ENCODE measurements at places on chromosomes 5 and 9.

GRCh38 chr5:173498286-173498685, 118.2 kb downstream of the BOD1 start:
- no peak for DNase-seq

DNA sequence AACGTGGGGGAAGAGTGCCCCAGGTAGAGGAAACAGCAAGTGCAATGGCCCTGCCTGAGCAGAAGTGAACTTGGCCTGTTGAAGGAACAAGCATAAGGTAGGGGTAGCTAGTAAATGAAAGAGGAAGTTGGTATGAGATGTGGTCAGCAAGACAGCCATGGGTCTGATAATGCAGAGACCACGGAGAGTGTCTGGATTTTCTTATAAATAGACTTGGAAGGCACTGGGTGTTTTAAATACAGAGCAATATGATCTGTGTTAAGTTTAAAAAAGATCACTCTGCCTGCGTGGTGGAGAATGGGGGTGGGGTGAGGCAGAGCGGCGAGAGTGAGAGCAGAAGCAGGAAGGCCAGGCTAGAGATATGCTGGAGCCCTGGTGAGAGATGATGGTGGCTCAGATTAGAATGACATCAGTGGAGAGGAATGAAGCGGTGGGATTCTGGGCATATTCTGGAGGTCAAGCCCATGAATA, 4.2 kb downstream of the ADAM19 start:
- no peak for DNase-seq

DNA sequence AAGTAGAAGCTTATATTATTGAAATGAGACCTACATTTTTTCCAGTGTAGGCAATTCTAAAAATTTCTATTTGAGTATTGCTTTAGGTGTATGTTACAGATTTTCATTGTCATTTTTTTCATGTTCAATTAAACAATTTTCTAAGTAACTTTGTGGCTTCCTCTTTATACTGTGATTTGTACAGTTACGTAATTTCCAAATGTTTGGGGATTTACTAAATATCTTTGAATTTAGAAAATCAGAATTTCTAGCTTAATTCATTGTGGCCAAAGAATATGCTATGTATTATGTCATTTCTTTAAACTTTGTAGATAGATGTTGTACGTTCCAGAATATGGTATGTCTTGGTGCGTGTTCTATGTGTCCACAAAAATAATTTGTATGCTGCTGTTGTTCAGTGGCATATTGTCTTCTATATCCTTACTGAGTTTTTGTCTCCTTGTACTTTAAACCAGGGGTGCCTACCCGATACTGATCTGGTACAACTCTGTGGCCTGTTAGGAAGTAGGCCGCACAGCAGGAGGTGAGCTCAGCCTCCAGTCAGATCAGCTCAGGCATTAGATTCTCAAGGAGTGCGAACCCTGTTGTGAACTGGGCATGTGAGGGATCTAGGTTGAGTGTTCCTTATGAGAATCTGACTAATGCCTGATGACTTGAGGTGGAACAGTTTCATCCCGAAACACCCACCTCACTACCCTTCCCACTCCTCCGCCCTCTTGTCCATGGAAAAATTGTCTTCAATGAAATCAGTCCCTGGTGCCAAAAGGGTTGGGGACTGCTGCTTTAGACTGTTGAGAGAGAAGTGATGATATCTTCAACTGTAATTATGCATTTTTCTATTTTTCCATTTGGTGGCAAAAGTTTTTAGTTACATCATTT, 63.5 kb downstream of the UBE2R2 start:
- DNase-seq: no peak

- DNase-seq: no peak
These were observed 316.1 kb downstream of the GADD45G start for GRCh38 chr9:89920951-89921350.

DNA sequence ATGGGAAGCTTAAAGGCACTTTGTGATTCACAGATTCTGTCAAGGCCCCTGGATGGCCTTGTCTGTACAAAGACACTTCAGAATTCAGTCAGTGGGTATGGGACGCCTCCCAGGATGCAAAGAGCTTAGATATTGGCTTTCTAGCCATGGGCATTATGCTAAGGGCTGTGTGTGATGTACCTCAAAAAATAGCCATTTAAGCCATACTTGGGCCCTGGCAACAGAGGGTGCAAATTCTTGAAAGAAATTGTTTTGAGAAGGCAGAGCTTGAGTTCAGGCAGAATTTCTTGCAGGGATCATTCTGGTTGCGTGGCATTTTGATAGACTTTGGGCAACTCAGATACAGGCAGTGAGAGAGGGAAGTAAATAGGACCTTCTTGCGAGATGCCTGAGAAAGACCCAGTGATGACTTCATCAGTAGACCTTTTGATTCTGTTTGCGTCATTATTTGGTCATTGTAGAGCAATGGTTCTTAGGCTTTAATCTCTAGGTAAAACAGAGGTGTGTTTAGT, 3.9 kb downstream of the CYFIP2 start:
- DNase-seq: no peak

GRCh38 chr5:68962757-68963484, 130.9 kb upstream of the SLC30A5 start:
- no peak for DNase-seq

GRCh38 chr5:91468651-91469422, 85.7 kb upstream of the ARRDC3 start:
- DNase-seq: no peak

DNA sequence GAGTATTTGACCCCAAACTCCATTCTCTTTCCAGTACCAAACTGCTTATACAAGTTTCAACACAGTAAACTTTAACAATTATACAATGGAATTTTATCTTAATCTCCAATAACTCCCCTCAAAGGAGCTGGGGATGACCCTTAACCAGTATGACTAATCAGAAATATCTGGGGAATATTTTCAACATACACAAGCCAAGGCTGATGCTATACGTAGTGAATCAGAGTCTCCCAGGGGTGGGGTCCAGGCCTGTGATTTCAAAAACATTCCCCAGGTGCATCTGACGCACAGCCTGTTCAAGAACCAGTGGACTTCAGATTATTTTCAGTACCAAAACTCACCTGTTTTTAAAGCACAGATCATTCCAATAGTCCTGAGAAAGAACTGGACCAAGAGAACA, 11.8 kb upstream of the SEMA5A start:
- DNase-seq: no peak

DNA sequence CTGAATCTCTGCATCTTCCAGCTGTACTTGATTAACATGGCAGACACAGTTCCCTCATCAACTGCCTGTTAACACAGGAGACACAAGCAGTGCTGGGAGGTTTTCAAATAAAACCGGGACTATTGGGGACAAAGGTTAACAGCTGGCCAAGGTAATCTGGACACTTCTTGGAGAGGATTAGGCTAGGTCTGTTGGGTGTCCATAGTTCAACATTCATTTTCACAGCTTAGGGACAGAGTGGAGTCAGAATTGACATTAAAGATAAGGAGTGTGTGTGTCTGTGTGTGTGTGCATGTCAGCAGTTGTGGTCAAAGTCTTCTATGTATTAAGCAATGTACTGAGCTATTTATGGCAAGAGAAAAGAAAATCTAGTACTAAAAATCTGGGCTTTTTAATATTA, 216.2 kb downstream of the MED10 start:
- no peak for DNase-seq

- DNase-seq: no peak
These were observed 49.2 kb upstream of the MINAR2 start for GRCh38 chr5:129698661-129699060.

GRCh38 chr5:141484641-141485311, at the start of gene PCDHGC4:
Gene PCDHGC4 (plus strand): TSS chr5:141485030. CDS start chr5:141485174, 144 bp downstream.
- no peak for DNase-seq

DNA sequence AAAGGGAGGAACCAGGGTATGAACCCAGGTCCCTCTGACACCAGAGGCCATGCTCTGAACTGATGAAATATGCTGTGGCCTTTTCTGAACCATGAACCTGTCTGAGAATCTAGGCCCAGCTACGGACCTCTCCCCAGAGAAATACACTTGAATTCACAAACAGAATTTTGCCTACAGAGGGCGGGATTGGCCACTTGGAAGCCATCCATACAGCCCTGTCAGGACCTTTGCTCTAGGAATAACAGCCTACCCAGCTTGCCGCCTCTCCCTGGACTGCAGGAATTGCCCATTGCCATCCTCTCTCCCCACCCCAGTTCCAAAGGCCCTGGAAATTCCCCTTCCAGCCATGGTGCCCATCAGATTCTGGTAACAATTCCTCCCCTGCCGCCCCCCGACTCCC, 26.6 kb downstream of the MORN5 start:
- DNase-seq: no peak

DNA sequence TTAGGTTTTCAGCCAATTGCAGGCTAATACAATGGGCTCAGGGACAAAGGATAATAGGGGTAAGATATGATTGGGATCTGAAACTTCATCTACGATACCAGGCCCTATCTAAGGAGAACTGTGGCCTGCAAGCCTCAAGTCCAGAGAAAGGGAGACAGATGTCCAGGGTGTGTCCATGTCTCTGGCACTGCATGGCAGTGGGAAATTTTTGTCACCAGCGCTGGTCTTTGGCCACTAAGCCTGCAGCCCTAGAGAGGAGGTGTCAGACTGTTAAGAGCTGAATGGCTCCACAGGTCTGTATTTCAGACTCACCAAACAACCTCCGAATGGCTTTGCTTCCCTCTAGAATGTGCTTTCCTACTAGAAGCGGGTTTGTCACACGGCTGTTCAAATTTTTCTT, 6.6 kb upstream of the CNOT6 start:
- DNase-seq: no peak

- DNase-seq: no peak
These were observed 124.2 kb downstream of the KCNIP1 start for GRCh38 chr5:170628028-170628427.

DNA sequence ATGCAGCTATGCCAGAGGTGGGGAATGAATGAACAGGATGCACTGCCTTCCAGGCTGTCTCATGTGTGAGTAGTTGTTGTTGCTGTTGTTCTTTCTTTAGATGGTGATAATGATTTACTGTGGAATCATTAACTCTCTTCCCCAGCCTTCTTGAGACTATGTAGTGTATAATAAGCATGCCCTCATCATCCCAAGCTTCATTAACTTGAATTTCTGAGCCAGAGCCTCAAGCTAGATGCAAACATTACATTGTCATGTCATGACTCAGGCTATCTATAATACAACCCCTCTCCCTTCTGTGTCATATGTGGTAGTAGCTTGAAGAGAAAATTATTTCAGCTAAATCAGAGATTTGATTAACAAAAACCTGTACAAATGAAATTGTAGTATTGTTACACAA, 10.0 kb upstream of the ADAMTSL1 start:
- DNase-seq: no peak

DNA sequence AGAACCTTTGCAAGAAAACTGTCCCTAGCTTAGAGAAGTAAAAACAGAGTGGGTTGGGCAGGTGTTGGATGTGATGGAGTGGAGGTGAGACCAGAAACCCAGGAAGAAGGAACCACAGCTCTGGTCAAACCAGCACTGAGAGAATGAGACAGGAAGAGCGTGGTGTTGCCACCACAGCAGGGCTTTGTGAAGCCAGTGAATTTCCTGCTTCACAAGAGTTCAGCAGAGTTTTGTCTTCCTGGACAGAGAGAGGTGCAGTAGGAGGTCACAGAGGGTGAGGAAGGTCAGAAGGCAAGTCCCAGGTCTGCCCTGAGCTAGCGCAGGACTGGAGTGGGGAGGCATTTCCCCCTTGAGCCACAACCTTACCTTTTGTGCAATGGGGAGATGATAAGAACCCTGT, 2306.2 kb upstream of the ACO1 start:
- DNase-seq: no peak

GRCh38 chr9:77604316-77604715, 43.8 kb downstream of the GNA14 start:
- no peak for DNase-seq

- DNase-seq: no peak
These were observed 94.2 kb downstream of the TMEM174 start for GRCh38 chr5:73266925-73267765.

- DNase-seq: no peak
These were observed 7.8 kb upstream of the OLFM1 start for GRCh38 chr9:135079676-135080075.

DNA sequence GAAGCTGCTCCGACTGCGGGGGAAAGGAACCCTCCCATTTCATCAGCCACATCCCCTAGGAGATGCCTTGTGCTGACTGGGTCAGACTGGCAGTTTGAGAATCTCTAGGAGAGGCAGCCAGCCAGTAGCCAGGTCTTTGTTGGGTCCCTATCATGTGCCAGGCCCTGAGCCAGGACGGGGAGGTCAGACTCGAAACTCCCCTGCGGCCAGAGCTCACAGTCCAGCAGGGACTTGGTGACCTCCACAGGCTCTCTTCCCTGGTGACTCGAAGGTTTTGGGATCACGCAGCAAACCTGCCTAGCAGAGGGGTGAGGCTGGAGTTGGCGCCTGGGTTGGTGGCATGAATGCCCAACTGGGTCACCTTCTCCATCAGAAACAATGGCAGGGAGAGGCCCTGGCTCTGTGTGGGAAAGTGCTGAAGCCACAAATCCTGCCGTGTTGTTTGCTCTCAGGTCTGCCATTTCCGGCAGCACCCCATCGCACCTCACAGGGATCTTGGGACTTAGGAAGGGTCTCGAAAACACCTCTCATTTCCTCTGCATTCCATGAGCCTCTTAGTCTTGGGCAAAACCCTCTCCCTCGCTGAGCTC, 14.4 kb upstream of the ORM1 start:
- no peak for DNase-seq

DNA sequence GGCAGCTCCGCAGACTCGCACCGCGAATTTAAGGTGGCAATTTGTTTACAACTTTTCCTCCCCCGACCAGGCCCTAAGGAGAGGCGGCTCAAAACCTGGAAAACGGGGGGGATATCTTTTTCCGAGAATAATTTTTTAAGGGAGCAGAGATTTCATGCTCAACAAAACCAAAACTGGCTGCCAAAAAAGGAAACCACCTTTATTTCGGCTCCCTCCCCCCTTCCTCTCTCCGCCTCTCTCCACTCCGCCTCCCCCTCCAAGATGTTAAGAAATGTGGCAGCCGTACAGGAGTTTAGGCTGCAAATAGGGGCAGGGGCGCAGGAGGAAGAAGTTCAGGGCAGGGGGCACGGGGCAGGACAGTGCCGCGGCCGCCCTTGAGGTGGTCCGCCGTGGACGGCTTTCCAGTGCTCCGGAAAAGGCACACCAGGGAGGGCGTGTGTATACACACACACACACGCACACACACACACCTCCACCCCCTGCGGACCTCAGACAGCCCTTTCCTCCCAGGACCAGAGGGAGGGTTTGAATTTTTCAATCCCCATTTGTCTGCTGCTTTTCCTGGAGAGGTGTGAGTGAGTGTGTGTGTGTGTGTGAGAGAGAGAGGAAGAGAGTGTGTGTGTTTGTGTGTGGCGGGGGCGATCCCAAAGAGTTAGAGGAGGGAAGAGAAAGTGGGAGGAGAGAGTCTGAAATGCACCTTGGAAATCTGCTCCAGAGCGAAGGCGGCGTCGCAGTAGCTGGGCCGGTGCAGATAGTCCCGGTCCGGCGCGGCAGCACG, 9.1 kb downstream of the PTCH1 start:
- DNase-seq: peak; percentile 21

DNA sequence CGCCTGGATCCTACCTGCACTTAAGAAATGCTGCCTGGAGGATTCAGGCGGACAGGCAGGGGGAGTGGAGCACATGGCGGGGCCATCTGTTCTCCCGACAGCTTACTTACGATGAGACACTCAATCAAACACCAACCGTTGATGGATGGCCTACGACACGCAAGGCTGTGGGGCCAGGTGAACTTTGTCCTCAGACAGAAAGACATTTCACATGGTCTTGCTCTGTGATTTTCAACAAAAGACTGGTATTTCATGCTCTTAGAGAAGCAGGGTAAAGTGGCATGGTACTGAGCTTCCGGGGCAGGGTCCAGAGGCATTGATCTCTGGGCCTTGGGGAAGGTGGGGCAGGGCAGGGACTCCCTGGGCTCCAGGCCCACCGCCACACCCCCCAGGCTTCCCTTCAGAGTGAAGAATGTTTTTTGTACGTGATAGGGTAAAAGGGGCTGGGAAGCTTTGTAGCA, 9.1 kb upstream of the OLFM1 start:
- DNase-seq: no peak

Measured in stimulated activated CD8-positive, alpha-beta memory T cell treated with anti-CD3 and anti-CD28 coated beads, Interleukin-2, amount 100 ng/mL, for 1 hour (primary cell).